Ammon's horn (tissue), 1 donor: ENCODE measurements at places on chromosomes 2 and 18.
A peak's percentile ranks its signal among the peaks of the same experiment; 100 is the strongest.

DNA sequence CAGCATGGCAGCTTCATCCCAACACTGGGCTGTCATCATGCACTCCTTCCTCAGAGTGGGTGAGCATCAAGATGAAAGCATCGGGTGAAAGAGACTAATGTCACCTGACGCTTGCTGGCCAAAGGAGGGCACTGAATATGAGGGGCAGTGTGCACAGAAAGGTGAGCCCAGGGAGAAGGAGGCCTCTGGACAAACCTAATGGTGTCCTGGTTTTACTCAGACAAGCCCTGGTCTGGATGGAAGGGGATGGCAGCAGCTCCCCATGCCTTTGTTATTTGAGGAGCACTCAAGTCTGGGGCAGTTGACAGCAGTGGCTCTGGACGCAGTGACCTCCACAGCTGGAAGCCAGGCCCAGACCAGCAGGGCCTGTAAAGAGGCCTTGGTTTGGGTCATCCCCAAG is 209.7 kb downstream of the SMAD2 start:
- DNase-seq = no peak

DNA sequence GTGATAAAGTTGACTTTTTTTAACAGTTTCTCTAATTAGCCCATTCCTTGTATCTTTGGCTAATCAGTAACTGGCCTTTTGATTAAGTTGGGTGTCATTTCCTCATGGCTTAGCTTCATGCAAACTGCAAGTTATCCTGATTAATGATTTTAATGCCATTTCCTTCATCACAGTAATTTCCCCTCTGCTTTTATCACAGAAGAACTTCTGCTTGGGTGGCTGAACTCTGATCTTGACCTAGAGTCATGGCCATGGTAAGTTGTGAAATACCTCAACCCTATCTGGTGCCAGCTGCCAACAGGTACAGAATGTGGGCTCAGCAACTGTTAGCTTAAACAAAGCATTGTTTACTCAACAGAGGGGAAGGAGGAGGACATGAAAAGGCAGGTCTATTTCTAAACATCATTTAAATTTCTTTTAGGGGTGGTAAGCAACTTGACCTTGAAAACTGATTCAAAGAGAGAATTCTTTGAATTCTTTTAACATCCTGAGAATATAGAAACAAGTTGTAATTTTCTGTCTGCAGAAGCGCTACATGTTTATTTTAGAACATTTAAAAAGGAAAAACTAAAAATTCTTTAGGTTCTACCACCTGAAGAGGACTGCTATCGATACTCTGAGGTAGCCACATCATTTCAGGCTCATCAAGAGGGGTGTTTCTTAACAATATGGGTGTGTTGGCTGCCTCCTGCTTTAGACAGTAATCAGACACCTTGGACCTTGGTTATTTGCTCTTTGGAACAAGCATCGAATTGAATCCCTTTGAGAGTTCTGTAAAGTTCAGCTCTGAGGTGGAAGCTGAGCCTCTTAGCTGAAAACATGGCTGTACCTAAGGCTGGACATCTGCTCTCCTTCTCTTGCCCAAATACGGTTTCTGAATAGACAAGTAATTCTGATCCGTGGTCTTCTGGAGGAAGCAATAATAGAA is 39.7 kb downstream of the ANXA4 start:
- DNase-seq = no peak

DNA sequence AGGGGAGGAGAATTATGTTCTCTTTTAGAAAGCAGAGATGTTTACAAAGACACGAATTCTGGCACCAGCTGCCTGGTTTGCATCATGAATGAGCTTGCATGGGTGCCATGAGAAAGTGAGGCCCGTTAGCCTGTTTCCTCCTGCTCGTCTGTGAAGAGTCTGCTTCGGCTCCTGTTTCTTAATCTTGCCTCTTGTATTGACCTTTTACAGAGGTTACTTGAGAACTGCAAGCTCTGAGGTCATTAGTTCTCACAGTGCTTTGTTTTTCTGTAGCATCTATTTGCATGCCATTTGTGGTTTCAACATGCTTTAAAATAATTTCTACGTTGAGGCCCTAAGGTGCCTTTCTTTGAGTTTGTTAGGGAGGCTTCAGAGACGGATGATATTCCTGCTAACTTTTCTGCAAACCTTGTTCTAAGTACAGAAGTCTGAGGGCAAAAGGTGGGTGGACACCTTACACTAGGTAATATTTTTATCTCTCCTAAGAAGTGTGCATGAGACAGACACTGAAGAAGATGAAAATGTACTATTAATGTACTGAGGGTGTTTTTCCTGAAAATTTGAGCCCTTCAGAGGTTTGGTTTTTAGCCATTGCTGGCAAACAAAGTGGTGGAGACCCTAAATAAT is 53.4 kb upstream of the LINC00305 start:
- no peak for DNase-seq

DNA sequence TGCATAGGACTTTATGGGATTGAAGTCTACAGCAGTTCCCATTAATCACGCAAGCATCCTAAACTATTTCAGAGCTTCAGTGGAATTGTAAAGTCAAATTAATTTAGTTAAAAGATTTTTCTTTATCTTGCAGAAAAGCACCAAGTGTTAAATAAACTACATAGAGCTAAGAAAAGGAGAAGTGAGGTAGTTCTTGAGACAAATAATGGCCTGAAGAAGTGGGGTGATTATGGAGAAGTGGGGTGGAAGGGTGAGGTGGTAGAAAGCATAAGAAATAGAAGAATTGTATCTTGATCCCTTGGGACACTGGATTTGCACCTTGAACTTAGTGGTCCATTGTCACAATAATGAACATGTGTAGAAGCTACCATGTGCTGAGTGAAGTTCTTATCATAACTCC is 121.7 kb upstream of the LINC00305 start:
- no peak for DNase-seq

GRCh38 chr2:148796735-148797512 is 78.1 kb upstream of the KIF5C start:
- peak; percentile 39 for DNase-seq

GRCh38 chr2:150341982-150342680 is 145.3 kb downstream of the RND3 start:
- DNase-seq = no peak

- no peak for DNase-seq
Observed at GRCh38 chr2:239152916-239153305, 247.9 kb downstream of the HDAC4 start.

- DNase-seq = no peak
Observed at GRCh38 chr2:169509298-169509885, at the start of gene KLHL41. TSS of gene KLHL41 (plus strand) at chr2:169509702. CDS start at chr2:169509779, 77 bp downstream.

DNA sequence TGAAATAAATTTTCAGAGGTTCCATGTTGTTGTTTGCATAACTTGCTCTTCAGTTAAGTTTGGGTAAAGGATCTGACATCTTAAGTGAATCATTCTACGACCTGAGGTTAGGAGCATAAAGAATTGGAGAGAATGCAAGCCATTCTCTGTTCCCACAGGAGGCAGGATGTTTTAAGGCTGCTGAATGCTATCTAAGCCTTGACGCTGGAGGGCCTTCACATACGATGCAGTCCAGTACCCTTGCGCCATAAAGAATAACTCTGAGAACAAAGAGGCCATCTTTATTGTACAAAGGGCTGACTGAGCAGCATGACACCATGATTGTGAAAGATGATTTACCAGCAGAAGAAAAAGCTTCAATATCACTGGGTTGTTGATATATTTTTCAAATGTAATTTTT is 198.4 kb downstream of the NYAP2 start:
- no peak for DNase-seq

DNA sequence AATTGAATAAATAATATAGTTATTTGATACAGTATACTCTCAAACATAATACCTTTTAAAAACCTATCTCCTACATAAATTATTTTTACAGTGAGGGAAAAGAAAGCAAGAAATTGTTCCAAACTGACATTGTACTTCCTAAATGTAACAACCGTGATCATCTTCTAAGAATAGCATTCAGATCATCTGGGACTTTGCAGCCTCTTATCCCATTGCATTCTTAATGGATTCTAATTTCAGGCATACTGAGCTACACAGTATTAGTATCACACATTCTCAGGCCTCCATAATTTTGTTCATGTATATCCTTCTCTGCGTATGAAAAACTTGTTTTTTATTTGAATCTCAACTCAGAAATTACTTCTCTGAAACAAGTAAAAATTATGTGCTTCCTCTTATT is 1134.7 kb upstream of the CDH2 start:
- no peak for DNase-seq

- DNase-seq = no peak
Observed at GRCh38 chr2:118668431-118669424, 178.7 kb downstream of the EN1 start.

GRCh38 chr2:215848698-215849097 is 164.7 kb downstream of the MREG start:
- no peak for DNase-seq

DNA sequence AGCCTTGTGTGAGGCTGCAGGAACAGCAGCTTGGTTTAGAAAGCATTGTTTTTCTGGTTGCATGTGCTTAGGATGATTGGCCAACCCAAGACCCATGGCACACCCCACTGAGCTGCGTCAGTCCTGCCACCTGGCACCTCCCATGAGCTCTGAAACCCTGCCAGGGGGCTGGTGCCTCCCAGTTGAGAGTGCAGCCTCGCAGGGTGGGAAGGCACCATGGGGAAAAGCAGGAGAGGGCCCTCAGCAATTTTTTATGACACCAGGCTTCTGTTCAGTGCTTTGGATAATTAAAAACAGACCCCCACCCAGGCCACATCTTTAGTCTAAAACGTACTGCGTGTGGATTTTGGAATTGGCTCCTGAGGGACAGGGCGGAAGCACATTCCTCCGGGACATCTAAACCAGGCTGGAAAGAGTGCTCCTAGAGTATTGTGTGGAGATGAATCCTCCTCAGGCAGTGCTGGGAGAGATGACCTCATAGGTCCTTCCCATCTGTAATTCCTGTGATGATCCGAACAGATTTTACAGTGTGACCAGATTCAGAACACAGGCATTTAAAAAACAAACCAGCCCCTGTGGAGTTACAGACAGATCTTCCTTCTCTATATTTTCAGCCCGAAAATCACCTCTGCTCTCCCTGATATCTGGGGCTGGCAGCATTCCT is 438.3 kb downstream of the ZNF521 start:
- no peak for DNase-seq

GRCh38 chr2:201579536-201579935 is 63.8 kb downstream of the TMEM237 start:
- no peak for DNase-seq

DNA sequence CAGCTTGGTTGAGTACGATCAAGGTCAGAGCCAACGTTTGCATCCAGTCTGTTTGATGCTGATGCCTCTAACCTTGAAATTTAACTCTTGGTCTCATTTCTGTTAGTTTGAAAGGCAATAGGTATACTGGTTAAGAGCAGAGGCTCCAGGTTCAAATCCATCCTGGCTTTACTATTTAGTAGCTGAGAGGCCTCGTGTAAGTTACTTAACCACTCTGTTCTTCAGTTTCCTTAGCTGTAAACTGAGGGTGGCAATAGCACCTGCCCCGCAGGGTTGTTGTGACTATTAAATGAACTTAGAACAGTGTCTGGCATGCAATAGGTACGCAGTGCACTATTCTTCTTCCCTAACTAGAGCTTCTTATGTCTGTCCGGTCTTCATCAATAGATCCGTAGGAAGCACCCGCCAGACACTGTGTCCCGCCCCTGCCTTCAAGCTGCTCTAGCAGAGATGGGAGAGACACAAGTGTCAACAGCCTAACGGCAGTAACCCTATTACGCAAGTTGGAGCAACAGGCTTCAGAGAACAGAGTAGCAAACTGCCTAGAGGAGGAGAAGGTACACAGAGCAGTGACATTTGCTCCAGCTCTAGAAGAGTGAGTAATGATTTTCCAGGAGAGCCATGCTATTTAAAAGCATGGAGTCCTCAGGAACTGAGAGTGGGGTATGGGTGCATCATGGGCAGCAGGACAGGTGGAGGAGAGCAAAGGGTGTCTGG is 62.7 kb upstream of the ST3GAL5 start:
- DNase-seq = no peak

DNA sequence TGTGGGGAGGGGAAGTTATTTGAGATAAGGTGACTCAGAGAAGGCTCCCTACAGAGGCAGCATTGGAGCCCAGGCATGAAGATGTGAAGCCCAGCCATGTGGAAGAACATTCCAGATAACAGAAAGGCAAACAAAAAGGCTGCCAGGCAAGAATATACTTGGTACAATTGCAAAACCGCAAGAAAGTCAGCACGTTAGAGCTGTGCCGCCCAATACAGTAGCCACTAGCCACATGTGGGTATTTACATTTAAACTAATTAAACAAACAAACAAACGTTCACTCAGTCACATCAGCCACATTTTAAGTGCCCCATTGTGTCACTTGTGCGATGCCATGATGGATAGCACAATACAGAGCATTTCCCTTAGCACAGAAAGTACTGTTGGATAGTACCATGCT is 179.6 kb downstream of the SATB2 start:
- DNase-seq = no peak

GRCh38 chr2:113232123-113232522 is 46.6 kb downstream of the PAX8 start:
- no peak for DNase-seq

GRCh38 chr2:128270672-128271596 is 47.7 kb downstream of the HS6ST1 start:
- no peak for DNase-seq

DNA sequence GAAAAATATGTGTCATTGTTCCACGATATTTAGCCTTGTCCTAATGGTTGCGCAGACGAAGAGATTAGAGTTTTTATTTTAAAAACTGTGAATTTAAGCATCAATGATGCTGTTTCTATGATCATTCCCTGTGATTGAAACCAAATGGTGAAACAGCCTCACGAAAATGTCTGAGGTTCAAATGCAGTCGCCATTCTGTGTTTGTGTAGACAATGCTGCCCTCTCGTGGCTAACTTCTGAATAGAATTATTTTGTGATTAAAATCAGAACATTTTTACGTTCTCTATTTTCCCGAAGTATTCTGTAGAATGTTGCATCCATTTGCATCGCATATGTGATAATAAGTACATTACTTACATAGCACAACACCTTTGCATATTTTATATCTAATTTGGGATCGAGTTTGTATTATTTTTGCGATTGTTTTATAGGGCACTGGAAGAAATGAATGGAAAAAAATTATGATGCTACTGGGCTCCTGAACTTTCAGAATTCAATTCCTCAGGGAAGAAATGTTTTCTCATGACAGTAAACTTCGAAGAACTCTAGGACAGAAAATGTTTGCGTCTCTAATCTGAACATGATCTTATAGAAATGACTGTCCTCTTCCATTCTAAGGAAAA is 54.8 kb upstream of the CREB1 start:
- peak; percentile 72 for DNase-seq

GRCh38 chr2:137947728-137948336 is 16.4 kb upstream of the HNMT start:
- DNase-seq = peak; percentile 79
